ENCODE measurements at places on chromosomes 5 and 9.
A peak's percentile ranks its signal among the peaks of the same experiment; 100 is the strongest.

- DNase-seq: no peak
Measured at GRCh38 chr9:120612218-120612617, 32.3 kb upstream of the CDK5RAP2 start.

GRCh38 chr5:1262381-1262780, 32.5 kb downstream of the TERT start:
- no peak for DNase-seq

DNA sequence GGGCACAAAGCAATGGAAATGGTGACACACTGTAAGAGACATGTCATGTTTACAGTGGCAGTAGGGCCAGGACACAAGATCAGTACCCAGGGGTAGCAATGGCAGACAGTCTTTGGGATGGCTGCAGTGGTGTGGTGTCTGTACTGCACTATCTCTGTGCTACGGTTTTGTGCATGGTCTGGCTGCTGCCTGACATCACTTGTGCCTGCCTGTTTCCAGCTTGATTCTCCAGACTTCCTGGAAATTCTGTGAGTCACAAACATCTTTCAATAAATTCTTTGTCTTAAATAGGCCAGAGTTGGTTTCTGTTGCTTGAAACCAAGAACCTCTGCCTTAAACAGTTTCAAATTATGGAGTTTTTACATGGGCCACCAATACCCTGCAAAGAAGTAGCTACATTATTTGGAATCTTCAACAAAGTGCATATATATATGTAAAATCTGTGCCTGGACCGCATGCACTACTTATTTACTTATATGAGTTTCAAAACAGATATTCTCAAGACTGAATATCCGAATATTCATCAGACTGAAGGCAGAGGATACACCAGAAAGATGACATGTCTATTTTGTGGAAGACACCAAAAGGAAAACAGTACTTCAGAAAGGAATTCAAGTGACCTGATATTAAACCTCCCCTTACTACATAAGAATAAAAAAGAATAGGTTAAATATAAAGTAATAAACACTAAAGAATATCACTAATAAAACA, 188.1 kb downstream of the RFX3 start:
- no peak for DNase-seq

DNA sequence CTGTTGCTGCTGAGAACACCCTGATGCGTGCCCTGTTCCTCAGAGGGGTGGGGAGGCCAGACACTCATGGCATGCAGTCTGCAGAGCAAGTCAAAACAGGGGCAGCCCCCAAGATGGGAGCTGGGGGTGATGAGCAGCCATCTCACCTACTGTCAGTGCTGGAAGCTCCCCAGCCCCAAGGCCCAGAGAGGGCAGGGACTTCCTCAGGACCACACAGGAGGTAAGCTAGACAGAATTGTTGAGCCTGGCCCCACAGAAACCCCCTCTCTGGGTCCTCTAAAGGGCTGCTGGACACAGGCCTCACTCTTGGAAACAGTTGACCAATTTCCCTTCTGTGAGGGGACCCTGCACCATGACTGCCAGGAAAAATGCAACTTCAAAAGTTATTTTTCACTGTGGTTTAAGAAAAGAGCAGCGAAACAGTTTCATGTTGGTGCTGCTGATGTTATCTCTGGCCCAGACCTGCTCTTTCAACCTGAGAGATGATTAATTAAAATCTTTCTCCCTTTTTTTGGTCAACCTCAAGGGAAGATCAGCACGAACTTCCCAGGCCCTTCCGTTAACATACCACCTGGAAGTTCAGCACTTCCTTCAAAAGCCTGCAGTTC, 9.6 kb downstream of the CSF2 start:
- DNase-seq: no peak

DNA sequence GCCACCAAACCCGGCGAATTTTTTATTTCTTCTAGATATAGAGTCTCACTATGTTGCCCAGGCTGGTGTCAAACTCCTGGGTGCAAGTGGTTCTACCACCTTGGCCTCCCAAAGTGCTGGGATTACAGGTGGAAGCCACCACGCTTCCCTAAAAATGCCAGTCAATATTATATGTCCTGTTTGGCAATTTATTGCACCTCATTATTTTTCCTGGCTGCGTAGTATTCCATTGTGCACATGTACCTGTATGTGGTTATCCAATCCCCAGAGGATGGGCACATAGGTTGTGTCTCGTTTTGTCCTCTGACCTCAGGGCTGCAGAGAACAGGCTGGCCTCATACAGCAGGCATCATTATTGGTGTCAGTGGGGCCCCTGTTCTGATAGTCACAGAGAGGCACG, 181.7 kb downstream of the C9orf50 start:
- DNase-seq: no peak

GRCh38 chr5:60888359-60889061, 44.4 kb upstream of the ELOVL7 start:
- no peak for DNase-seq

- DNase-seq: no peak
Measured at GRCh38 chr9:76873056-76873792, 32.7 kb downstream of the PRUNE2 start.

DNA sequence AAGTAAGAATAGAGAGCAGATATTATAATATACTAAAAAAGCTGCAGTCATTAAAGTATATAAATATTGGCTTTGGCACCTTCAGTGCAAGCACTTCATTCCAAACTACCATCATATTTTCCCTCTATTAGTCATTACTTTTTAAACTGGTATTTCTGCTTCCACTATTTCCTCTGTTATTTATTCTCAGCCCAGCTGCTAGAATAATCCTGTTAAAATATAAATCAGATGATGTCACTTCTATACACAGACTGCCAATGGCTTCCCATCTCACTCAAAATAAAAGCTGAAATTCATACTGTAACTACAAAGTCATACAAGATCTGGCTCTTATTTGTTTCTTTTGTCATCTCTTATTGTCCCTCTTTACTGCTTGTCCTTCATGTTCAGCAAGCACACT, 432.9 kb downstream of the TLE4 start:
- no peak for DNase-seq

DNA sequence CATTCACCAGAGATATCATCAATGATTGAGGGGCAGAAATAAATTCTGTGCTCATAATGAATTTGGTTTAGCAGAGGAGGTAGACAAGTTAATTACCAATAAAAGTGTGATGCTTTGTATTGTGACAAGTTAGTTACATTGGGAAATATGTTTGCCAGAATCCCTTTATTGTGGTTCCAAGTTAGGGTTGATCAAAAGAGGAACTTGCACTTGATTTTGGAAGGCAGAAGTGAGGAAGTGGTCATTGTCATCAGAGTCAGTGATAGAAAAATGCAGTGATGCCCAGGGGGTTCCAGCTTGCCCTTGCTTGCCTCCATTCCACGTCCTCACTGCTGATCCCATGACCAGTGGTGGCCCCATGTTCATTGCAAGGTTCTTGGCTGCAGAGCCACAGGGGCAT, 69.7 kb downstream of the SVEP1 start:
- DNase-seq: no peak

DNA sequence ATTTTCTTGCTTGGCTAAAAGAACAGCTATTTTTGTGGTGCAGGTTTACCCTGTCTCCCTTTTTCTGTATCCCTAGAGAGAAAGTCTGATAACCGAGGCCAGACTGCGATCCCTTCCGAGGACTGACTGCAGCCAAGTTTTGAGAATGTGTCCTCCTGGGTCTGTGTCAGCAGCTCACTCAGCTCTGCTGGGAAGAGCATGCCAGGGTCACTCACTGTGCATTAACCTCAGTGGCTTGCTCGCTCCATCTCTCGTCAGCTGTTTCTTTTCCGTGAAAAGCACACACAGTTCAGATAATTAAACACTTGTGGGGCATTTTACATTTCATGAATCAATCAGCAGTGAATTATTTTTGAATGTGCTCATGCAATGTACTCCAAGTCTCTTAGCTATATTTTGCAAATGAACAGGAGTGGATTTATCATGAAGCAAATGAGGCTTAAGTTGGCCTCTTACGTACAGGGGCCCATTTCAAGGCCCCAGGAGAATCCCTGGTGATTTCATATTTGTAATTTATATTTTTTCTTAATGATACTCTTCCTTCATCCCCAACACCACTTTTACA, 252.1 kb downstream of the SMARCA2 start:
- DNase-seq: no peak

DNA sequence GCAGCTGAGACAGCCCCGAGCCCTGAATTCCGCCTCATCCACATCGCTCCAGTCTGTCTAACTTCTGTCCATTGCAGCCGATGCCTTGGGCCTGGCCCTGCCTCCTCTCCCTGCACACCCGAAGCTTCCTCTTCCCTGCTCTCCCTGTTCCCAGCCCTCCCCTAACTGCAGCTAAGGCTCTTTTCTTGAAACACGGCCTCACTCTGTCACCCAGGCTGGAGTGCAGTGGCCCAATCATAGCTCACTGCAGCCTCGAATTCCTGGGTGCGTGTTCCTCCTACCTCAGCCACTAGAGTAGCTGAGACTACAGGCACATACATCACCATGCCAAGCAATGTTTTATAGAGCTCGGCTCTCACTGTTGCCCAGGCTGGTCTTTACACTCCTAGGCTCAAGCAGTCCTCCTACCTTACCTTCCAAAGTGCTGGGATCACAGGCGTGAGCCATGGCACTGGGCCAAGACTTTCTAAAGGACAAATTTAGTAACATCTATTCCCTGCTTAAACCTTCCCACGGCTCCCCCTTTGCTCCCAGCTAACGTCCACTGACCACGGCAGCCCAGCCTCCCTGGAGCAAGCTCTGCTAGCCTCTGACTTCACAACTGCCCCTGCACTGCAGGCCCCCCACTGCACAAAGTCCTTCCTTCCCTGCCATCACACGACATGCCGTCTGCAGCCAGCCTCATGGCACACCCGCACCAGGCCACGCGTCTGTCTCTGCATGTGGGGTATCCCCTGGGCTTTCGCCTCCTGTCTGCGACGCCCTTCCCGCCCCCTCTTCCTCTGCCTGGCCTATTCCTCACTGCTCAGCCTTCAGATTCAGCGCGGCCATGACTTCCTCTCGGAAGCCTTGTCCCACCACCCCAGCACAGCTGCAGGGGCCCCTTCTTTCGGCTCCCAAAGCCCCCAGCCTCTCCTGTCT, 28.6 kb downstream of the LAMC3 start:
- peak; percentile 27 for DNase-seq

DNA sequence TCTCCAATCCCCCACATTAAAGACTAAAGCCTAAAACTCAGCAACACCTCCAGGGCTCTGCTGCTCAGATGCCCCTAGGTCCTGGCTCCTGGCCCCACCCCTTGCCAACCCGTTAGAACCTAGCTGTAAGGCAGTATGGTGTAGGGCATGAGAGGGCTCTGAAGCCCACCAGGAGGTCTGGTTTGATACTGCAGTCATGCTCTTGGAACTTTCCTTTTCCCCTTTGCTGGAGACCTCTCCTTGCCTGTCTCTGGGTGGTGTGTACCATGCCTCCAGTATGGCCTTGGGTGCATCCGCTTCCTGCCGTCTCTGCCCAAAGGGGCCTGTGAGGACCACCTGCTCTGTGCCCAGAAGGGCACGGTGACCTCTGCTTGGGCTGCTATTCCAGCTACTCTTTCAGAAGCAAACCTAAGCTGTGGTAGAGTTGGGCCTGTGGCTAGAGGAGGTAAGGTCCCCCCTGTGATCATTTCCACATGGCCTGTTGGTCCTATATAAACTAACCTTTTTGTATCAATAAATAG, 3.5 kb downstream of the TENT4A start:
- no peak for DNase-seq

DNA sequence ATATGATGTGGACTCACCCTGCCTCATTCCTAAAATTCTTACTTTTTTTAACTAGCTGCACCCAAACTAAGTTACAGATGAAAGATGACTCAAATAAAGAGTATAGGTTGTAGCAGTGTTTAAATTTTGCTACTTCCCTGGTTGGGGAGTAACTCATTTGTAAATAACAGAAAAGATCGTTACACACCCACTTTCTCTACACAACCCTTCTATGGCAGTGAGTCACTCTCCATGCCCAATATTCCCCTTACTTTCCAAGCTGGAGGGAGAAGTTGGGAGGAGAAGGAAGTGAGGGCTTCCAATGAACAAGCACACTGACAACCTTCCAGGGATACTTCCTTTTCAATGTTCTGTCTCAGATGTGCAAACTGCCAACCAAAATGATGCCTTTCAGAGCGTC, 1.9 kb downstream of the RASEF start:
- no peak for DNase-seq

GRCh38 chr5:109083937-109084336, 325.8 kb downstream of the PJA2 start:
- no peak for DNase-seq

- no peak for DNase-seq
Measured at GRCh38 chr9:89491694-89492093, 6.2 kb downstream of the SEMA4D start.

- DNase-seq: no peak
Measured at GRCh38 chr9:34331196-34331595, 1.8 kb downstream of the NUDT2 start.

DNA sequence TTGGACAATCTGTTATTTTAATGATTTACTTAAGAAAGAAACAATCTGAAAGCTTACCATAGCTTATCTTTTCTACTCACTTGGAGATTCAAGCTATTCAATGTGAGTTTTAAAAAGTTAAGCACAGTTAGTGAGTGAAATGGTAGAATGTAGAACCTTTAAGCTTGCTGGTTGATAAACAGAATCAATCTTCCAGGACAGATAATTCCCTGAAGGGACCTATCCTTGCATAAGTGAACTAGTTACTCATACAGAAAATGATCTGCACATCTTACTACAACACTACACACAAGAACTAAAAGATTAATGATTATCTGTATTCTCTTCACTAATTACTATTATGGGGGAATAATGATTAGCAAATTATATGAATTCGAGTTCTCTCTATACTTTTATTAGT, 165.6 kb downstream of the PALM2AKAP2 start:
- no peak for DNase-seq

DNA sequence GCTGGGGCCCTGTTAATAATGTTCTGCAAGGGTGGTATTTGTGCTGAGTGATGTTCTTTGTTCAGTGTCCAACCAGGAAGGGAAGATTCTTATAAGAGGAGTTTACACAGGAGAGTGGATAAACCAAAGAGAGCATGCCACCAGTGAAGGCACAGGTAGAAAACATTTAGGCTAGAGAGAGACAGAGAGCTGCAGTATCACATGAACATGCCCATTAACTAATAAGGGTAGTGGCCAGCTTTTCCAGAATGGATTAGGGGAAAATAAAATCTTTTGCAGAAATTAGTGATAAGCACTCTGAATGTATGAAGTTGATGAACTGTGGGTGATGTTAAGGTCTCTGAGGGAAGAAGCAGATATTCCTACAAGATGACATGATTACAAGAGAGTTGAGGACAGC, 54.1 kb upstream of the PRLR start:
- no peak for DNase-seq

- DNase-seq: no peak
Measured at GRCh38 chr5:77960305-77960704, 184.2 kb upstream of the TBCA start.
